ENCODE measurements at places on chromosomes 6 and 20. TPM values are rescaled to one million over a fixed set of nuclear protein-coding genes. Genes with fewer than 3 reads are reported as not detected.

- DNase-seq = no peak
Measured at GRCh38 chr6:87092435-87092834, 2.5 kb downstream of the CGA start.

The PBOV1 gene
- not detected for total RNA-seq

The PDE7B gene
- total RNA-seq = 6.8 TPM

DNA sequence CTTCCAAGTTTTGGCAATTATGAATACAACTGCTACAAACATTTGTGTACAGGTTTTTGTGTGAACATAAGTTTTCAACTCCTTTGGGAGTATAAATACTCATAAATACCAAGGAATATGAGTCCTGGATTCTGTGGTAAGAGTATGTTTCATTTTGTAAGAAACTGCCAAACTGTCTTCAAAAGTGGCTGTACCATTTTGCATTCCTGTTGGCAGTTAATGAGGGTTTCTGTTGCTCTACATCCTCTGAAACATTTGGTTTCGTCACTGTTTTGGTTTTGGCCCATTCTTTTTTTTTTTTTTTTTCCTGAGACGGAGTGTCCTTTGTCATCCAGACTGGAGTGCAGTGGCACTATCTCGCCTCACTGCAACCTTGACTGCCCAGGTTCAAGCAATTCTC lies 8.5 kb downstream of the AP5S1 start:
- DNase-seq = no peak

DNA sequence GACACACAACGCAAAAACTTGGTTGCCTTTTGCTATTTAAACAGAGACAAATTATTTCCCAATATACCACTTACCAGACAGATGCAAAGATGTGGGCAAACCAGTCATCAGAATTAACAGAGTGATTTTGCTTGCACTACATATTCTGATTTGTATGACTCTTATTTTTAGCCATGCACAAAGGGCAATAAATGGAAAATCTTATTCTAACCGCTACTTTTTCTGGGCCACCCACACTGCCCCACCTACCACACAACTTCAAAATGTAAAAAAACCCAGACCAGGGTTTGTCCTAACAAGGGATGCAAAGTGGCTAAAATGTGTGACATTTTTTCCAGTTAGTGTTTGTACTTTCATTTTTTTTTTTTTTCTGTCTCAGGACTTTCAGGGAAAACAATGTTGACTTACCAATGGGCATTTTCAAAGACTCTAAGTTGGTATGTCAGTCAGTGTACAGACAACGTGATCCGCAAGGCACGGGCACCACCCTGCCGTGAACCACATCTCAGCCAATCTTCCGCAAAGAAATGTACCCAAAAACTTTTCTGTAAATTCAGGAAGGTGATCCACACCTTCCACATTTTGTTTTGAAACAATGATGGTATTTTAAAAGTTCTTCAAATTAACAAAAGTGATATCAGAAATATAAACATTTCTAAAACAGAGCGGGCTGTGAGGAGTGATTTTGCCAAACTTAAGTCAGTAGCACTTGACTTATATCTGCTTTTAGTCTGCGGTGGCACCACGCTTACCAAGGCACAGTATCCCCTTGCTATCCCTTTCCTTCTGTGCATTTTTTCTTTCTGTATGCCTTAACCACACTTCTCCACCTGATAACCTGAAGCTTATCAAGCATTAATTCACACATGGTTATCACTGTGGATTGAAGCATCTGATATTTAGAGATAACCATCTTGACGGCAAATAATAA lies 185.6 kb downstream of the GJA10 start:
- no peak for DNase-seq

DNA sequence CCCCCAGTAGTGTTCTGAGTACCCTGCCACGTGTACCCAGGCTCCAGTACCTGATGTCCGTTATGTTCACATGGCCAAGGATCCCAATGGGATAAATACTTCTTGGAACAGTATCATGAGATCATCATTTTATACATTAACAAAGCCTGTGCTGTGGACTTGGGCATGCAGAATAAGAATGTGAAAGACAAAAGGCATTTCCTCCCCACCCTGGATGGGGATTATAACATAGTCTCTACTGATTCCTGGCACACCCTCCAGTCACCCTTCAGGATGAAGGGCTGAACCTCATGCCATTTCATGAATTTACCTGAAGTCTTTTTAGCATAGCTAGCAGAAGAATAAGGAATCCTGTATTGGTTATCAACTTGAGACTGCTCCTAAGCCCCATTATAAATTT lies 2.8 kb downstream of the TNFRSF21 start:
- peak; percentile 7 for DNase-seq

- peak; percentile 96 for DNase-seq
Measured at GRCh38 chr6:134295953-134296553, 21.9 kb downstream of the SGK1 start.

The DNAH8 gene
- not detected for total RNA-seq

The RBBP9 gene
- total RNA-seq = 32.1 TPM

The HLA-DQB1 gene
- not detected for total RNA-seq

- no peak for DNase-seq
Measured at GRCh38 chr6:158763434-158764182, 55.6 kb downstream of the EZR start.

DNA sequence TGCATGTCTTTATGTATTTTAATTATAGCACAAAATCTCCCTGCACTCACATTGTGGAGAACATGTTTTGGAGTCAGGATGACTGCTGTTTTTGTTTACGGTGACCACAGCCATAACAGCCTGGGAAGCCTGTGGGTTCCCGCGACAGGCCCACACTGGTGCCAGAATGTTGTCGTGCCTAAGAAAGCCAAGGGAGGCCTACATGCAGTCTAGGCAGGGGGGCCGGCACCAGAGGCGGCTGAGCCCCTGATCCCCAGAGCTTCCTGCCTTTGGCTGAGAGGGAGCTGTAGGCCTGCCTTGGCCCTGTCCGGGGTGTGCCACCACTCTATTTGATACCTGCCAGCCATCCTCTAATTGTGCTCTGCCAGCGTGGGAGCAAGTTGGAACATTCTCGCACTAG lies 46.7 kb downstream of the TBC1D7 start:
- no peak for DNase-seq

DNA sequence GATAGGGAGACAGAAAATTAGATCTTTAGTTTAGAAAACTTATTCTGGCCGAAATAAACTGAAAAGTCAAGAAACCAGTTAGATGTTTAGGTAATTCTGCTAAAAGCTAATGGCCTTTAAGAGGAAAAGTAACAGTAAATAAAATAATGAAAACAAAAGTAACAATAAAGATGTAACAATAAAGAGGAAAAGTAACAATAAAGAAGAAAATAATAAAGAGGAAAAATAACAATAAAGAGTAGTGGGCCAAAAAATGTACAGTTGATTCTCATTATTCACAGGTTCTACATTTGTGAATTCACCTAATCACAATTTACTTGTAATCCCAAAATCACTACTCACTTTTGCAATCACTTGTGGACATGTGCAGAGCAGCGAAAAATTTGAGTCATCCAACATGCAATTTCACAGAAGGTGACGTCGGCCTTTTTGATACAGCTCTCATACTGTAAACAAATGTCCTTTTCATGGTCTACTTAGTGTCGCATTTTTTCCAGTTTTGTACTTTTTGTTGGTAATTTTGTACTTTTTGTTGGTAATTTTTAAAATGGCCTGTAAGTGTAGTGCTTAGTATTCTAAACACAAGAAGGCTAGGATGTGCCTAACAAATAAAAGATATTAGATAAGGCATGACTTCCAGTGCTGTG lies 24.0 kb downstream of the HBS1L start:
- peak; percentile 23 for DNase-seq

- DNase-seq = no peak
Measured at GRCh38 chr20:2805689-2806350, 5.4 kb upstream of the CPXM1 start.

DNA sequence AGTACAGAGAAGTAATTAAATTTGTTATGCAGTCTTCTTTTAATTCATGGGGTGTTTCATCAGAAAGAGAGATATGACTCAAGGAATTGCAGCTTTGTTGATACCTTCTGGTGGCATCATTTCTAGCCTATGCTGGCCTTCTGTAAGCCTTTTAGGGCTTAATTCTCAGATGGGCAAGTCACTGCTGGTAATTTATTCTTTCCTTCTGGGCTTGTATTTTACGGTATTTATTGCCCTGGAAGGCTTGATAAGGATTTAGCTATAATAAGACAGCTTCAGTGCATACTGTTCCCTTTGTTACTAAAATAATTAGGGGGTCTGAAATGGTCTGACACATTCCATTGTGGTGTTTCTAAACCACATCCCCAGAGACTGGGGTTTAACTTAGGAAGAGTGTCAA lies 57.9 kb upstream of the EMILIN3 start:
- peak; percentile 39 for DNase-seq

- DNase-seq = no peak
Measured at GRCh38 chr6:135113860-135114259, 59.2 kb upstream of the HBS1L start.

The SKIC2 gene
- 54.9 TPM for total RNA-seq

The KHDC1 gene
- total RNA-seq = 0.13 TPM

DNA sequence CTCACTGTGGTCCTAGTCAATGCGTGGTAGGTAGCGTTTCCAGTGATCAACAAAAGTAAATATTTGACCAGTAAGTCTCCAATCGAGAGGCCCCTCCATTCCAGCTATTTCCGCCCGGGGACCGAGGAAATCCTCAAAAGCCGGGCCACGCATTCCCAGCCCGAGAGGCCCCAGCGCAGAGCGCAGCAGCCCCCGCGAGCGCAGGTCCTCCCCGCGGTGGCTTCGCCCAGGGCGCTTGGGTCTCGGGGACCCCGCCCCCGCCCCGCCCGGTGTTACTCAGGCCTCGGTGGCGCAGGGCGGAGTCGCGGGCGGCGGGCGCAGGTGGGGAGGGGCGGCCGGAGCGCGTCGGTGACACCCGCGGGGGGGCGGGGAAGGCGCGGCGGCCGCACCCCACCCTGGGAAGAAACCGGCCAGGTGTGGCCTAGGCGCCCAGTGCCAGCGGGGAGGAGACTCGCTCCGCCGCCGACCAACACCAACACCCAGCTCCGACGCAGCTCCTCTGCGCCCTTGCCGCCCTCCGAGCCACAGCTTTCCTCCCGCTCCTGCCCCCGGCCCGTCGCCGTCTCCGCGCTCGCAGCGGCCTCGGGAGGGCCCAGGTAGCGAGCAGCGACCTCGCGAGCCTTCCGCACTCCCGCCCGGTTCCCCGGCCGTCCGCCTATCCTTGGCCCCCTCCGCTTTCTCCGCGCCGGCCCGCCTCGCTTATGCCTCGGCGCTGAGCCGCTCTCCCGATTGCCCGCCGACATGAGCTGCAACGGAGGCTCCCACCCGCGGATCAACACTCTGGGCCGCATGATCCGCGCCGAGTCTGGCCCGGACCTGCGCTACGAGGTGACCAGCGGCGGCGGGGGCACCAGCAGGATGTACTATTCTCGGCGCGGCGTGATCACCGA lies at the start of gene DSP:
Gene DSP (plus strand): TSS at position 497 of the 890 bp plus-strand sequence. CDS start 245 bp downstream, at position 742.
- DNase-seq = peak; percentile 83

DNA sequence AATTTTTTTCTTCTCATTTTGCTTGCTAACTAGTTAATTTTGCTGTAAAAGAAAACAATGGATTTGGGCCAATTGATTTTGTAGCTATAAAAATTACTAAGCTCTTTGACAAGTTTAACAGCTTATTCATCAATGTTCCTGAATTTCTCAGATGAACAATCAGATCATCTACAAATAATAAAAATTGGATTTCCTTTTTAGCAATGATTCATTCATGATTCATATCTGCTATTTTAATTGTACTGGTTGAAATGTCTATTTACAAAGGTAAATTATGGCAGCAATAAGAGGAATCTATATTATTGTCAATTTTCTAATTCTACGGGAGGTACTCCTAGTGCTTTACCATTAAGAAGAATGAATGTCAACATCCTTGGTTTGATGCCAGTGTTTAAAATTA lies 178.8 kb upstream of the BTBD3 start:
- no peak for DNase-seq

GRCh38 chr6:145733810-145734209 lies 1.5 kb downstream of the EPM2A start:
- DNase-seq = peak; percentile 33

The C6orf163 gene
- total RNA-seq = 1.5 TPM

The HMGCLL1 gene
- not detected for total RNA-seq

DNA sequence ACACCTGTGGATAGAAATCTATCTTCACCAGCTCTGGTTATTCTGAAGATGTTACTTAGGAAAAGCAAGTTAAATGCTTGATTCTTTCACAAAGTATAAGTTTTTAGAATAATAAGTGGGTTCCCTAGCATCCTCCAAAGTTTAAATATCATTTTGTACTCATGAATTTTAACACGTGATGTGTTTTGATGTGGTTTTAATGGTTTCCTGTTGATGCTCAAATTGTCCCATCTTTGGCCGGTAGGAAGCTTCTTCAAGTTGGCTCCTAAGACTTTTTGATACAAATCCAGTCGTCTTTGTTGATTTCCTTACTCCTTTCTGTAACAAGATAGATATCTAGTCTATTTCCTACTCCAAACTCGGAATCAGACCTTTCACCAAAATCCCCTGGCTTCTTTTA lies 94.5 kb upstream of the STXBP5 start:
- no peak for DNase-seq

- no peak for DNase-seq
Measured at GRCh38 chr6:15363523-15364400, 117.9 kb downstream of the JARID2 start.

The TTK gene
- total RNA-seq = 16.7 TPM

- DNase-seq = peak; percentile 15
Measured at GRCh38 chr6:29376003-29376402, 912 bp upstream of the OR12D3 start.

The ENPP1 gene
- total RNA-seq = 53.7 TPM

- no peak for DNase-seq
Measured at GRCh38 chr20:44659931-44660330, 8.4 kb upstream of the ADA start.

DNA sequence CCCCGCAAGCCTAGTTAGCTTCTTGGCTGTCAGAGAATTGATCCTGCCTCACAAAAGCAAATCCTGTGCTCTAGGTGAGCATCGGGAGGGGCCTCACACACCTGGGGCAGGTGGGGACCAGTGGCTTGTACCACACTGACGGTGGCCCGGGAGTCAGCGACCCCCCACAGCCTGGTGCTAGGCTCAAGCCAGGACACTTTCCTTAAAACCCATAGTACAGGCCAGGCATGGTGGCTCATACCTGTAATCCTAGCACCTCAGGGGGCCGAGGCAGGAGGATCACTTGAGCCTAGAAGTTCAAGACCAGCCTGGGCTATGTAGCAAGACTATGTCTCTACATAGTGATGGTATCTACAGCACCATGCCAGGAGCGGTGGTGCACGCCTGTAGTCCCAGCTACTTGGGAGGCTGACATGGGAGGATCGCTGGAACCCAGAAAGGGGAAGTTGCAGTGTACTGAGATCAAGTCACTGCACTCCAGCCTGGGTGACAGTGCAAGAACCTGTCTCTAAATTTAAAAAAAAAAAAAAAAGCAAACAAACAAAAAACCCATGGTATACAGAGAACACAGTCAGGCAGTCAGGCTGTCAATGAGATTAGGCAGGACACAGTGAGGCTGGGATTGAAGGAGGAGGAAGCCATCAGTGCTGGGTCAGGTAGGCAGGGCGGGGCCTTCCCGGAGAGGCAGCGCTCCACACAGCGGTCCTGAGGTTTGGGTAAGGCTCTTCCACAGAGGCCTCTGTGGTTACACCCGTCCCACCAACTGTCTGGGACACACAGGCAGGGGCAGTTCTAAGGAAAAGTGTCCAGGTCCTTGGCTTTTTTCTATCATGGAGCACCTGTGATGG lies 41.3 kb downstream of the SYNJ2 start:
- no peak for DNase-seq

GRCh38 chr6:6559994-6560570 lies 28.4 kb upstream of the LY86 start:
- no peak for DNase-seq

- peak; percentile 59 for DNase-seq
Measured at GRCh38 chr6:5942591-5942990, 64.1 kb downstream of the NRN1 start.

- DNase-seq = no peak
Measured at GRCh38 chr6:92124200-92124651, 1295.1 kb downstream of the EPHA7 start.

- peak; percentile 92 for DNase-seq
Measured at GRCh38 chr6:16999491-17000436, 102.1 kb upstream of the STMND1 start.

All from GM23248 (cell line).